Hepatocyte (in vitro differentiated cells): ENCODE measurements at places on chromosomes 7 and 10. TPM values are rescaled to one million over a fixed set of nuclear protein-coding genes. Genes with fewer than 3 reads are reported as not detected.

The SUN3 gene
- polyA plus RNA-seq: not detected in 2 replicates

The IGFBP3 gene
- 268 and 355 TPM in 2 replicates for polyA plus RNA-seq

The KCP gene
- polyA plus RNA-seq: 2.4 and 3.3 TPM in 2 replicates

The SEMA3D gene
- 15.1 and 18.7 TPM in 2 replicates for polyA plus RNA-seq

DNA sequence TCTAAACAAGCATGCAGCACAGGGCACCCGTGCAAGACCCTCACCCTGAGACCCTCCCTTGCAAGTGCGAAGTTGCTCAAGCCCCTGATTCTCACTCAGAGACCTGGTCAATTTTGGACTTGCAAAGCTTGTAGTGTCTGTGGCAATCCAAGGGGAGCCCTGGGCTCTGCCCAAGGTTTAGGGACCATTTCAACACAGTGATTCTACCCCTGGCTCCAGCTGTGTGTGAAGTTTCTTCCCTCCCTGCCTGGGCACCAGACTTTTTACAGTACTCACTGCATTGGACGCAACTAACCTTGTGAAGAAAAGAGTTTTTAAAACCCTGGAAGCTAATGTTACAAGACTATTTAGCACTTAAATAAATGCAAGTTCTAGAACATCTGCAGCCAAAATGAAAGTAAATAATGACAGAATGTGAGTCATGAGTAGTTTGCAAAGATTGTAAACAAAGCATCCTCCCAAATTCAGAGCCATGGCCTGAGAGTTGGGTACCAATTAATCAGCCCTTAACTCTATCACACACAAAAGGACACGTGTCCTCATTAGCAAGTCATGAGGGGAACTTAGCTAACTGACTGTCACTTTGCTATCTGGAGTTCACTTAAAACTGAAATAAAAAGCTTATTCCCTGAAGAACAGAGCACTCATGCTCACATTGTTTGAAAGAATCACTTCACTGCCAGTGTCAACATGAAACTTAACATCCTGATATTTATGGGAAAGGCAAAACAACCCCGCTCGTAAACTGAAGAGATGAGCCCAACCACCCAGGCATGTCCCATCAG is 48.1 kb downstream of the RGS10 start:
- no peak overlapping the region for H3K4me3 ChIP-seq
- no peak for DNase-seq
- peaks cover 6% of the 10 kb centered on the region for H3K4me1 ChIP-seq
- no peaks in the 10 kb centered on the region for H3K27me3 ChIP-seq
- H3K27ac ChIP-seq: no peak overlapping the region

GRCh38 chr10:5692461-5693358 is 8.1 kb downstream of the TASOR2 start:
- peak overlapping the region; percentile 85 for H3K27ac ChIP-seq
- no peaks in the 10 kb centered on the region for H3K36me3 ChIP-seq
- peak overlapping the region; percentile 79 for H3K4me3 ChIP-seq
- DNase-seq: peak; percentile 84
- no peaks in the 10 kb centered on the region for H3K27me3 ChIP-seq
- H3K4me1 ChIP-seq: peaks cover 30% of the 10 kb centered on the region

DNA sequence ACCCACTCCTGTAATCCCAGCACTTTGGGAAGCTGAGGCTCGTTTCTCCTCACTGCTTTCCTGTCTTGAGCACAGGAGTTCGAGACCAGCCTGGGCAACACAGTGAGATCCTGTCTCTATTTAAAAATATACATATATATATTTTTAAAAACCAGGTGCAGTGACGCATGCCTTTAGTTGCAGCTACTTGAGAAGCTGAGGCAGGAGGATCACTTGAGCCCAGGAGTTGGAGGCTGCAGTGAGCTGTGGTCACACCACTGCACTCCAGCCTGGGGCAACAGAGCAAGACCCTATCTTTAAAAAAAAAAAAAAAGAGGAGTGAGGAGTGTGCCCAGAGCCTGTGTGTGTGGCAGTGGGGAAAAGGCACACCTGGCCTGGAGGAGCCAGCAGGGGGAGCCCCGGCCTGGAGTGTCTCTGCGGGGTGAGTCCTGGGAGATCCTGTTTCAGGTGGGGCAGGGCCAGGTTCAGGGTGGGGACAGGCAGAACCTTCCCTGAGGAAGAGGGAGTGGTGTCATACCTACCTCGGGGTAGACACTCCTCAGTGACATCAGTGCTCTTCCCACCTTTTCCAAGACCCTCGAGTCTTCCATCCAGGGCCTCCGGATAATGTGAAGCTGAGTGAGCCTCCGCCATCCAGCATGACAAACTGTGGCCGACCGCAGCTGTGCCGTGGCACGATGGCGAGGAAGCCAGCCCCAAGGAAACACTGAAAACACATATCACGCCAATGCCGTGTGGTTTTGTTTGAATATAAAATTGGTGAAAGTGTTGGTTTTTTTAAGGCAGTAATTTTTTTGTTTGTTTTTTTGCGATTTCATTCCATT is 9.0 kb upstream of the ARPC1B start:
- no peak overlapping the region for H3K4me3 ChIP-seq
- DNase-seq: peak; percentile 48
- no peaks in the 10 kb centered on the region for H3K36me3 ChIP-seq
- no peak overlapping the region for H3K27ac ChIP-seq
- H3K27me3 ChIP-seq: no peaks in the 10 kb centered on the region
- H3K4me1 ChIP-seq: no peaks in the 10 kb centered on the region

GRCh38 chr7:156309016-156309620 is 331.5 kb upstream of the RNF32 start:
- no peak overlapping the region for H3K27ac ChIP-seq
- H3K4me3 ChIP-seq: no peak overlapping the region
- no peaks in the 10 kb centered on the region for H3K4me1 ChIP-seq
- no peak for DNase-seq
- H3K27me3 ChIP-seq: no peaks in the 10 kb centered on the region
- no peaks in the 10 kb centered on the region for H3K36me3 ChIP-seq

GRCh38 chr7:23294549-23295400 is 4.4 kb upstream of the MALSU1 start:
- H3K4me3 ChIP-seq: no peak overlapping the region
- H3K27ac ChIP-seq: no peak overlapping the region
- DNase-seq: no peak
- H3K27me3 ChIP-seq: no peaks in the 10 kb centered on the region

DNA sequence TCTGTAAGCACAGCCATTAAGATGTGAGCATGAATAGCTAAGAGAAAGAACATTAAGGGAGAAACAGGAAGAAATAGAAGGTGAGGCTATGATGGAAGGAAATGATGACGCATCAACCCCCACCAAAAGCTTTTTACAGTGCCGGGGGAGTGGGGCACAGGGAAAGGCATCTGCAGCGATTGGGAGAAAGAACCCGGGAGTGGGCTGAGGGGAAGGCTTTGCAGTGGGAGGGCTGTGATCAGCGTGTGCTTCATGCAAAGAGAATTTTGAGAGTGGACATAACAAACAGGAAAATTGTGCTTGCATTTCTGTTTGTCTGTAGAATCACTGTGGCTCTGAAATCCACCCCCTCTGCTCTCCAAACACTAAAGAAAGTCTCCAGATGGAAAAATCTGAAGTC is 250.8 kb downstream of the KCNMA1 start:
- no peaks in the 10 kb centered on the region for H3K27me3 ChIP-seq
- H3K4me3 ChIP-seq: no peak overlapping the region
- H3K36me3 ChIP-seq: no peaks in the 10 kb centered on the region
- H3K27ac ChIP-seq: peak overlapping the region; percentile 50
- peaks cover 29% of the 10 kb centered on the region for H3K4me1 ChIP-seq

DNA sequence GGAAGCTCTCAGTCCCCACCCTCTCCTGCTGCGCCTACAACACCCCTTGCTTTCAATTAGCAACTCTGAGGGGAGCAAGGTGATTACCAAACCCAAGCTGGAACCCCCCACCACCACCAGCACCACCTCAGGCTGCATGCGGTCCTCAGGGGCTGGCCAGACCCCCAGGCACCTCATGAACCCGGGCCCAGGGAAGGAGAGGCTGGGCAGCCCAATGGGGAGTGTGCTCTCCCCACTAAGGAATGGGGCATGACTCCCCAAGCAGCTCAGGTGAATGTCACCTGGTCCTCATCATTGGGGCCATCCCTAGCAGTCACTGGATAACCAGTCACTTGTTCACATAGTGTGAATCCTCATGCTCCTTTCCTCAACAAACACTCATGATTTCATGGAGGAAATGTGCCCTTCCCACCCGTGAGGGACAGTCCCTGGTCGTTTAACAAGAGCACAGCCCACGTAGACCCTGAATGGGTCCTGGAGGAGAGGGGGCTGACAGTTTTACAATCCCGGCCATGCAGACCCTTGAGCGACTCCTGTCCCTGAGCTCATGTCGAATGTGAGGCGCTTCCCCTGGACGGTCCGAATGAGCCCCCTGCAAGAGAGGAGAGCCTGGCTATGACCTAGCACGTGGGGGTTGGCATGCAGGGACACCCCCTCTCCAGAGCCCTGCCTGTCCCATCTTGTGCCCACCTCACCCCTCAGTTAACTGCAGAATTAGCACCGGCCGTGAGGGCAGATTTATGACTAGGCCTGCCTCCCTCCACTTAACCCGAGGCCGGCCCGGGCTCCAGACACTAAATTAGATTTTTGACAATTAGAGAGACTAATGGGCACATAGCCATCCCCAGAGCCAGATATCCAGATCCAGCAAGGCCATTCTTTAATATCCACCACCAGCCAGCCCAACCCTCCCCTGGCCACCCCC is 29.1 kb downstream of the POLL start:
- H3K4me1 ChIP-seq: no peaks in the 10 kb centered on the region
- no peak overlapping the region for H3K4me3 ChIP-seq
- H3K36me3 ChIP-seq: no peaks in the 10 kb centered on the region
- DNase-seq: no peak

- no peak for DNase-seq
- H3K4me1 ChIP-seq: peaks cover 23% of the 10 kb centered on the region
- H3K27ac ChIP-seq: no peak overlapping the region
- no peak overlapping the region for H3K4me3 ChIP-seq
- H3K27me3 ChIP-seq: no peaks in the 10 kb centered on the region
- no peaks in the 10 kb centered on the region for H3K36me3 ChIP-seq
Measured at GRCh38 chr10:5805260-5805659, 8.0 kb downstream of the GDI2 start.
